ENCODE measurements at places on chromosomes 5 and 9.

- no peak for DNase-seq
Measured at GRCh38 chr9:107172979-107173347, 110.1 kb upstream of the RAD23B start.

DNA sequence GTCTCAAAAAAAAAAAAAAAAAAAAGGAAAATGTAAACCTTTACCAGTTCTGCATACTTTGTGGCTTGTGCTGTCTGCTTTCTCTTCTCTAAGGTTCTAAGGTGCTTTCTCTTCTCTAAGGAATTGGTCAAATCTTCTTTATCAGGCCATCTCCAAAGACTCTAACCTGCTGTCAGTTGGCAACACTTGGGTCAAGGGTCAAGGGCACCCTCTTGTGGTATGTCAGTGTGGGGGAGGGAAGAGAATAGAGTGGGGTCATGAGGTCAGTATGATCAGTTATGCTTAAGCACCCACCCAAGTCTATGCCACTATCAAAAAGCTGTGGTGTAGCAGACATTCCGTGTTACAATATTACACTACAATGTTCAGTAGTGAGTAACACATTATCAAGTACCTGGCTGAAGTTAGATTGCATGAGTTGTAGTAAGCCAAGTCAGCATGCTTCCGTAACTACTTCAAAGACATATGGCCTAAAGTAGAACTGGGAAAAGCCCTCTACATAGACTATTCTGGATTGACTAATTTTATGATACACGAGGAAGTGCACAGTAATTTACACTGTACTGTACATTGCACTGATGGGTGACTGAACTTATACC is 25.0 kb upstream of the CCL28 start:
- no peak for DNase-seq

DNA sequence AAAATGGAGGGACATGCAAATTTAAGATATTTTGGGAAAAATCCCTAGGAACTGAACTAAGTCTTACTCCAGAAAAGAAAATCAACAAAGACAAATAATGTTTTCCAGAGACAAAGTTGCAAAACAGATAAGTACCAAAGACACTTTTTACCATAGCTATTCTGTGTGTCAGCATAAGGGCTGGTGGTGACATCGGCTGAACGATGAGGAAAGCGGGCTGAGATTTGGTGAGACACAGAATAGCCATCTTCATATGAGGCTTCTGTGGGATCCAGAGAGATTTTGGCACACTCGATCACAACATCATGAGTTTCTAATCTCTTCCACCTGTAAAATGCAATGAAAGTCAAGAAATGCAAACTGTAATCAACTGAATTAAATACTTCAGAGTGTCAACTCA is 32.3 kb downstream of the TSC1 start:
- no peak for DNase-seq

DNA sequence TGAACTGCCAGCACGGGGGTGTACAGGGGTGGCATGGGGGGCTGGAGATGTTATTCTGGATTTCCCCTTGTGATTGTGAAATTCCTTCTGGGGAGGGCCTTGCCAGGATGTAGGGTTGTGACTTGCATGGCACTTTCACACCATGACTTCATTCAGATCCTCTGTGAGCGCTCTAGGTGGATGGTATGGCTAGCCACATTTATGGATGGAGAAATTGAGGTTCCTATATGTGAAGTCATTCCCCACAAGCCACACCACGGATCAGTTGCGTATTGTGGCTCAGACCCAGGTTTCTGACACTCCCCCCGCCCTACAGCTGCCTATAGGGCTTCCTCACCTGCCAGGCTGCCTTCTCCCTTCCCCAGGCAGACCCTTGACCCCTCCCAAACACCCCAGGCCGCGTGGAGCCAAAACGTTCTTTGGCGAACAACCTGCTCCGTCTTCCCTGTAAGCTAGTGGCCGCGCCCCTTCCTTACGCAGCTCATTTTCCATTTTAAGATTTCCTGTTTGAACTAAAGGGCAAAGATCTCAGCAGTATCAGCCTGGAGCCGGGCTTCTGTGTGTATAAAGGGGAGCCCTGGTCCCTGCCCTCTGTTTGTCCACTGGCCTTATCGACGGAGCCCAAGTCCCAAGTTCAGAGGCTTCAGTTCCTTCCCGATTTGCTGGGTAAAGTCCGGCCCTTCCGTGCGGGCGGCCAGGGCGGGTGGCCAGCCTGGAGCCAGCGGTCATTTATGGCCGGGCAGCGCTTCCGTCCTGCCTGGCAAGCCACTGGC is 97.8 kb upstream of the KLF4 start:
- DNase-seq: no peak

- DNase-seq: no peak
Measured at GRCh38 chr9:86052556-86053468, 46.5 kb downstream of the GOLM1 start.

DNA sequence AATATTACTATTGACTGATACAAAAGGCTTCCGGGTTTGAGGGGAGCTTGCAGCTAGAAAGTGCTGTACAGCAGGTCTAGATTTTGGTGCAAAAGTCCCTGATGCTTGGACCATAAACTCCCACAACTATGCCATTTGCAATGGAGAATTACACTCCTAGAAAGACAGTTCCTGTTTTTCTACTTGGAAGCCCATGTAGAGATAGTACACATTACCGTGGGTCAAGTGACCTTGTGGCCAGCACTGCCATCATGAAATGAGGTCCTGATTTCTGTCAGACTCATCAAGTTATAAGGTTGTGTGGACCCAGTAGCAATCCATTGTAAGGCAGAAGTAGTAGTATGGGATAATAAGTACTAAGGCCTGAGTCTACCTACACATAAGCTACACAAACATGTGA is 42.8 kb upstream of the TNFSF8 start:
- no peak for DNase-seq

GRCh38 chr9:16138561-16139491 is 586.0 kb downstream of the CCDC171 start:
- no peak for DNase-seq

DNA sequence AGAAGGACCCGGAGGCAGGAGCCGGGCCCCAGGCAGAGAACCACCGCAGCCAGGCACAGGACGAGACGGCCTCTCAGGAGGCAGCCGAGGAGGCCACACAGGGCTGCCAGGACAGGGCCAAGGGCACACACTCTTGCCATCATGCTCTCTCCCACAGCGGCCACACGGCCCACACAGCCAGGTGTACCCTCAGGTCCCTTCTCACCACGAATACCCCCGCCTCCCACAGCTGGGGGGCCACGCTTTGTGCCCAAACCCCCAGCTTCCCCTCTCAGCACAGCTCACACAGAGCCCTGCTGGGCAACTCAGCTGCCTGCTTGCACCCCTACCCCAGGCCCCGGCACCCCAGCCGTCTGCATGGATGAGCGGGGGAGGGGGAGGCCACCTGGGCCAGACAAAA is 5.3 kb downstream of the SSNA1 start:
- DNase-seq: no peak

DNA sequence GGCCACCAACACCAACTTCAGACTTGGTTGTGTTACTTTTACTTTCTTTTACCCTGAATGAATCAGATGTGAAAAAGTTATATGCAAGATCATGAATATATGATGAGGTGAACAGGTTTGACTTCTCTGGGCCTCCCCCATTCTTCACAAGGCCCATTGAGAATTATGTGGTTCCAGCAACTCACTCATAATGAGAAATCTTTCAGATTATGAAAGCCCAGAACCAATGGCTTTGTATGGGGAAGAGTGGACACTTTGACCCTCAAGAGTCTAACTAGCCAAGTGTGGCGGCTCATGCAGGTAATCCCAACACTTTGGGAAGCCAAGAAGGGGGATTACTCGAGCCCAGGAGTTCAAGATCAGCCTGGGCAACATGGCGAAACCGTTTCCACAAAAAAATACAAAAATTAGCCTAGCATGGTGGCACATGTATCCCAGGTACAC is 16.1 kb upstream of the LNPEP start:
- peak; percentile 64 for DNase-seq

DNA sequence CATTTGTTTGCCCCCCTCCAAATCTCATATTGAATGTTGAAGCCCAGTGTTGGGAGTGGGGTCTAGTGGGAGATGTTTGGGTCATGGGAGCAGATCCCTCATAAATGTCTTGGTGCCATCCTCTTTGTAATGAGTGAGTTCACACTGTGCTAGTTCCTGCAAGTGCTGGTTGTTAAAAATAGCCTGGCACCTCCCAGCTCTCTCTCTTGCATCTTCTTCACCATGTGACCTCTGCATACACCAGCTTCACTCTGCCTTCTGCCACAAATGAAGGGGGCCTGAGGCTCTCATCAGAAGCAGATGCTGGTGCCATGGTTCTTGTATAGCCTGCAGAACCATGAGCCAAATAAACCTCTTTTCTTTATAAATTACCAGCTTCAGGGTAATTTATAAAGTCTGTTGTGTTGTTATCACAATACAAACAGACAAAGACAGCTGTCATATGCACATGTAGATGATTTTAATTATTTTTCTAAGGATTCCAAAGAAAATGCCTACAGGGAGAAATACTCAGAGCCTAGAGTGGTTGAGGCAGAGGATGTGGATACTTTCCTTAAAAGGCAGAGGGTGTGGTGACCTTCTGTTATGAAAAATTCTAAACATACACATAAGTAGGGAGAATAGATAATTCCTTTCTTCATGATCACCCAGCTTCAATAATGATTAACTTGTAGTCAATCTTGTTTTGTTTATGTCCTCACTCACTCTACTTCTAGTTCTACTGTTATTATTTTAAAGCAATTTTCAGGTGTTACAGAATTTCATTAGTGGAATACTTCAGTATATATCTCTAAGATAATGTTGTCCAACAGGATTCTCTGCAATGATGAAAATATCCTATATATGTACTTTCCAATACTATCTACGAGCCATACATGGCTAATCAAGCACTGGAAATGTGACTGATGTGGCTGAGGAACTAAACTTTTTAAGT is 75.1 kb upstream of the RANBP6 start:
- no peak for DNase-seq

DNA sequence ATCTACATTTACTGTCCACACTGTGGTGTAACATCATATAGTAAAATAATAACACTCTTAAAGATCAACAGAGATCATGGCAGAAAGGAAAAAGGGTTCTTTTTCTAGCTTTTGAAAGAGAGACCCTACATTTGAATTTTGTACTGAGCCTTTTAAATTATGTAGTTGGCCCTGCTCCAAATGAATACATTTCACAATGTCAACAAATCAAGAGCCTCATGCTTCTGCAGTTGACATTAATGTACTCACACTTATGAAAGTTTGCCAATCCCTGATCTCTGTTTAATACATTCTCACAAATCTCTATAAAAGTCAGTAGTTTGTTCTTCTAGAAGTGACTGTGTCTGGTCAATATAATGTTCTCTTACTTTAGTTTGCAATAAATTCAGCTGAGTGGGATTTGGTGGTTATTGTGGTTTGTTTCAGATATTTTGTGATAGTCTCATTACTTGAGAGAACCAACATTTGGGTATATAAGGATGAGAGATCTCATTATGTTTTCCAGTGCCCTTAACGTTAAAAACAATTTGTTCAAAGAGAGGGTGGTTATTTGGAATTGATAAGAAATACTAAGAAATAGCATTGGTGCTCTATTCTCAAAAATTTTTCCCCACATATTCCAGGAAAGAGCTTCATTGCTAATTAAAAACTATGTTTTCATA is 277.8 kb upstream of the FTMT start:
- DNase-seq: no peak

- no peak for DNase-seq
Measured at GRCh38 chr5:104533498-104533897, 970.9 kb upstream of the NUDT12 start.

GRCh38 chr5:165370794-165371193 is 1865.4 kb downstream of the MAT2B start:
- DNase-seq: no peak

Measured in GM13976 (cell line).